Amygdala (tissue), 56 donors: ENCODE measurements at places on chromosomes 7 and 10.

DNA sequence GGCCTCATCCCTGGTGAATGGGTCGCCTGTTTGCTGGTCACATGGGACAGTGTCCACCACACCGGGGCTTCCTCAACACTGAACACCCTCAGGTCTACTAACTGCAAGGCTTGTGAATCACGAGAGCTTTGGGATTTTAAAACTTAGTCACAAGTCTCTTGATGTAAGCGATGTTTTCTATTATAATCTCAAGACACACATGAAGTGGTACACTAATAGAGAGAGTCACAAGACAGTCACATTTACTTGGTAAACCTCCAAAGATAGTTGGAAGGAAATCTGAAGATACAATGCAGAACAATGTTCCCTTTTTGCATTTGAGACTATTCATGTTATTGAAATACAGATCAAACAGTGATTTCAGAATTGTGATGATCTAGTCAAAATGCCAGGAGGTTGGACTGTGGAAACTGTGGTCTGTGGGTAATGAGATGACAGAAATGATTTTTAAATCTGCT, 233.1 kb upstream of the KLF6 start:
- no peak for DNase-seq

- no peak for DNase-seq
Measured at GRCh38 chr10:87531908-87532622, 27.4 kb downstream of the MINPP1 start.

DNA sequence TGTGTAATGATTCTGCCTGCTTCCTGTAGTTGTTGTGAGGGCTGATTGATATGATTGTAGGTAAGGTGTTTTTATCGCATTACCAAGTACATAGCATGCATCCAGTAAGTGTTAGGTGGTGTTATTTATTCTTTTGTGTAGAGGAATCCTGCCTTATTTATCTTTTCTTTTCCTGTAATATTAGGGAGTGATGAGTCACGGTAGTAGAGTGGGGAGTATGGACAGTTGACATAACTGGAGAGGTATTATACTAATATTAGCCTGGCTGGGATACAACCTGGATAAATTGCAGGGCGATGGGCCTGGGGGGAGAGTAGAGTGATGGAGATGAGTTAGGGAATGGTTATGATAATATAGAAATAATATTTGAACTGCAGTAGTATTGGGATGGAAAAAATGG, 9.8 kb downstream of the SDK1 start:
- no peak for DNase-seq

GRCh38 chr7:17090751-17091150, 207.7 kb upstream of the AHR start:
- DNase-seq: no peak

GRCh38 chr7:41573443-41573842, 129.4 kb downstream of the INHBA start:
- no peak for DNase-seq

DNA sequence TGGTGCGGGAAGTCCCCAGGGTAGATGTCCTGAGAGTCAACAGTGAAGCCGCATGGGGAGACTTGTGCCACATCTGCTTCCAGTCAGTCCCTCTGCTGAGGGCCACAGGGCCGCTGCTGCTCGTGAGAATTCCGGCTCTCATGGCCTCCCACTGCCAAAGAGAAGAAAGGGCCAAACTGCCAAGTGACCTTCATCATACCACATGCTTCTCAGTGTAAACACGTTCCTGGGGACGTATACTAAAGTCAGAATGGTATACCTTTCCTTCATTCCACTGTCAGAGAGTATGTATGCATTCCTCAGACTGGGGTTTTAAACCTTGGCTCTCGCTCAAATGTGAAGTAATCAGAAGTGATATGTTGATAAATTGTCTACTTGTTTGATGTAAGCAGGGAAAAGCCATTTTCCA, 52.8 kb upstream of the SEC61G start:
- no peak for DNase-seq

DNA sequence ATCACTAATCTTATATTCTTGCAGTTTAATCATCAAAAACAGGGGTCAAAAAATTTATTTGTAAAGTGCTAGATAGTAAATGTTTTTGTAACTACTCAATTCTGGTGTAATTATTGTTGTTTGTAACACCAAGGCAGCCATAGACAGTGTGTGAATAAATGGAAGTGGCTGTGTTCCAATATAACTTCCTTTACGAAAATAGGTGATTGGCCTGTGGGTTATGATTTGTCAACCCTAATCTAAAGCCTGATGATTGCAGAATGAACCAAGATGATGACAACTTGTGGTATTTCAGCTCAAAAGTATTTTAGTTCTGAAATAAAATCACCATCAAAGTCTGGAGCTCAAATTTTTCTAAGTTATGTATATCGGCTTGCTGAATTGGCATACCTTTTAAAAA, 34.4 kb upstream of the ETV1 start:
- DNase-seq: no peak

DNA sequence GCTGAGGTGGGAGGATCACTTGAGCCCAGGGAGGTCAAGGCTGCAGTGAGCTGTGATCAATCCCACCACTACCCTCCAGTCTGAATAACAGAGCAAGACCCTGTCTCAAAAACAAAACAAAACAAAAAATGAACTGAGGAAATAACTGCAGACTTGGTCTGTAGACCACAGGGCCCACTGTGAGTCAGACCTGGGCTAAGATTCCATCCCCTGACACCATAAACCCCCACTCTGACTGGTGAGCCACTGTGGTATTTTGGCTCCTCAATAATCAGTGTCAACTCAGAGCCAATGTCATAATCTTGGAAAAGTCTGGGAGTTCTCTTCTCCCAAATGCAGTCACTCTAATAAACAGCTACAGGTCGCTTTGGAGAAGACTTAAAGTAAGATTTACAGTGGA, 24.0 kb upstream of the ERCC6 start:
- DNase-seq: no peak
